ENCODE measurements at places on chromosomes 3 and 15.

- no peak for DNase-seq
Measured at GRCh38 chr3:130263708-130264107, 81.8 kb upstream of the COL6A5 start.

DNA sequence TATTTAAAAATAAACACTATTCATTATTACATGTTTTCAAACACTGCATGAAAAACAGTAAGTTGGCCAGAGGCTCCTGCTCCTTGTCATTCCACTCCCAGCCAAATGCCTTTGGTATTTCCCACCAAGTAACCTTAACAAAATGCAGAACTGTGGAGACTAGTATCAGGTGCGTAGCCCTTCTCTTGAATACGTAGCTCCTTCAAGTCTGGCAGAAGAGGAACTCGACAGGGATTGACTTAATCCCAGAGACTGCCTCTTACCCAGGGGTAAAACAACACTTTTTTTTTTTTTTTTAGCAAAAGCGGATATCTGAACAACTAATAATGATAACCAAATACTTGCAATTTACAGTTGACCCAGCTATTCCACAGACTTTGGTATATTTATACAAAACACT, 738 bp downstream of the COMMD2 start:
- DNase-seq = no peak

GRCh38 chr15:92901072-92901761, 1.1 kb downstream of the CHD2 start:
- DNase-seq = no peak

DNA sequence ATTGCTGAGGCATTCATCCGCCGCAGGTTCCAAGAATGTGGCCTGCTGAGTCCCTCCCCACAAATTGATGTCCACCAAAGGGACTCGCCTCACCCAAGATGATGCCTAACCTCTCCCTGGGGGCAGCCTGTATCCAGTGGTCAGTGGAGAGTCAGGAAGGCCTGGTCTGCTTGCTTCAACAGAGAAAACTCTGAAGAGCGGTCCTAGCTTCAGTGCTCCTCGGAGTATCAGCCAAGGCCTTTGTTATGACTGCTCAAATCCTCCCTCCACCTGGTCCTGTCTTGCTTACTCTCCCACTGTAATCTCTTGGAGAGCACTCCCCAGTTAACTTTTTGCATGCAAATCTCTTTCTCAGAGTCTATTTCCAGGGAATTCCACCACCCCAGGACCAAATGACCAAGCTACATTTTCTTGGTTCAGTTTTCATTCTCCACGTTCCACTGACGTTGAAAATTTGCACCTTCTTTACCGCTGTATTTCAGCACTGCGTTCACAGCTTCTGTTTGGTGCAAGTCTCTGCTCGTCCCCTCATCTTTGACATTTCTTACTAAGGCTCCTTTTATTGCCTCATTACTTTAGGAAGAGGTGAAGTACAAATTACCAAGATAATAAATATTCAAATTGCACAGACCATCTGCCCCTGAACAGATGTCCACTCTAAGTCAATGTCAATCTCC, 22.3 kb downstream of the CMTM7 start:
- DNase-seq = no peak

DNA sequence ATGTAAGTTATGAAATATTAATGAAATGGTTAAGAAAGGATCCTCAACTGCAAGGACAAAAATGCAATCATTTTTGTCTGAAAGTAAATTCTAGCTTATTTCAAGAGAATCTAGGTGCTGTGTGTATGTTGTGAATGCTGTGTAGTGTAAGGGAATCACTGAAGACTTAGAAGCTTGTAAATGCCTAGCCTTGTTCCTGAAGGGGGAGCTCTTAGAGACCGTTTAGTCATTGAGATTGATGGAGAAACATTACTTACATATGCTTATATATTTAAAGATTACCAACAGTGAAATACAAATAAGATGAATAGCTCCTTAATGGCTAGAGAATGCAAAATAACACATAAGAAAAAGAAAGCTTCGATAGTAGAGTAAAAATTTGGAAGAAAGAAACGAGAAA, 67.9 kb downstream of the CNTN4 start:
- DNase-seq = no peak

Data from stimulated activated CD8-positive, alpha-beta memory T cell treated with anti-CD3 and anti-CD28 coated beads, Interleukin-4, amount 100 ng/mL, for 1 hour (primary cell).